ENCODE measurements at places on chromosomes 11 and 22.

DNA sequence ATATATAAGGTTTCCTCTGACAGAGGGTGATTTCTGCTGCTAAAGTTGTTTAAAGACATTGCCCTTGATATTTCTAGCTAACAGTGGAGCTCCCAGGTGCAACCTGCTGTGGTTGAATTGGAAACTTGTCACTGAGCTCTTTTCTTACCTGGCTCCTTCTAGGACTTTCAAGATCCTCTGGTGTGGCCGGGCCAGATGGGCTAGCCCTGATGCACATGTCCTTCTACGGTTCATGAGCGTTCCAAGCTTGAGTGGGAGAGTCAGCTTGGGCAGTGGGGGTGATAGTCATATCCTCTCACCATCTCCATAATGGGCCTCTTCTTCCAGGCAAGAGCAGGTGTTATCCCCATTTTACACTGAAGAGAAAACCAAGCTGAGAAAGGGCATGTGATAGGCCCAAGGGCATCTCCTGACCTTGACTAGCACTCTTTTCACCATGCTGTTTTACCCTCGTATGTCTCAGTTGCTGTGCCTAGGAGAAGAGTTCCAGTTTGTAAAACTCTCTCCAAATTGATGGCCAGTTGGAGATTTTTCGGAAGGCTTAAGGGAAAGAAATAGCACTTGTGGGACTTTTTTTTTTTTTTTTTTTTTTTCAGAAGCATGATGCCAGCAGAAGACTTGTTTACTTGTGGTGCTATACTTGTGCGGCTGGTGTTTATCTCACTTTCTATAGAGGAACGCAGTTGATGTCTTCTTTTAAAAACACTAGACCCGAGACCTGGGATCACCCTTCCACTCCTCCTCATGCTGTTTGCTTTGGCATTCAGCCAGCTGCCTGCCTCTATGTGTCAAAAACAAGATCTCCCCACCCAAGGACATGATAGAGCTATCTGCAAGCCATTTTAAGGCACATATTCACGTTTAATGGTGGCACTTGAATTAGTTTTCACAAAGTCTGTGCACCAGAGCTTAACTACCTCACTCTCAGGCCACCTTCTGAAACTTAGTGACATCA is 32.6 kb downstream of the TEAD1 start:
- no peak for DNase-seq

GRCh38 chr11:36304351-36304750 is 8.3 kb downstream of the PRR5L start:
- peak; percentile 14 for DNase-seq

- no peak for DNase-seq
Observed at GRCh38 chr11:113531083-113531482, 55.9 kb upstream of the DRD2 start.

GRCh38 chr11:90250970-90251369 is 28.1 kb upstream of the CHORDC1 start:
- no peak for DNase-seq

DNA sequence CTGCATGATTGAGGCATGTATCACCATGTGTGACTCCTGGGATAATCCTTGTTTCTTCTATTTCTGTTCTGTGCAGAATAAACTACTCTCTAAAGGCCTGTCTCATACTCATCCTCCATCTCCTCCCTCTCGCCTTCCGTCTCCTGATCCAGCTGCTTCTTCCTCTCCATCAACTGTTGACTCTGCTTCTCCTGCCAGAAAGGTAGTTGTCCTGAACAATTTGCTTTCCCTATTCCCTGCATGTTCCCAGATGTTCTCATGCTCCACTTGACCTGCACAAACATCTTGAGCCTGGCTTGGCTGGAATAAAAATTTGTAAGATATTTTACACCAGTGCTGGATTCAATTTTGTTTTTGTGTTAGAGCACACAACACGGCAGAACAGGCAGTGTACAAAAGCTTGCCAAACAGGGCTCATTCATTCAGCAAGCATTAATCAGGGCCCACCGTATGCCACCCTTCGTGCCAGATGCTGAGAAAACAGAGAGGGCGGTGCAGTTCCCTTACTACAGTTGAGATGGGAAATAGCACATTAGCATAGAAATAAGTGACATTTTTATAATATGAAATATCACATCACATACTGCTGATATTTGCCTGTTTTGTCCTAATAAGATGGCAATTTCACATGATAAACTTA is 133.3 kb upstream of the PARVA start:
- no peak for DNase-seq

DNA sequence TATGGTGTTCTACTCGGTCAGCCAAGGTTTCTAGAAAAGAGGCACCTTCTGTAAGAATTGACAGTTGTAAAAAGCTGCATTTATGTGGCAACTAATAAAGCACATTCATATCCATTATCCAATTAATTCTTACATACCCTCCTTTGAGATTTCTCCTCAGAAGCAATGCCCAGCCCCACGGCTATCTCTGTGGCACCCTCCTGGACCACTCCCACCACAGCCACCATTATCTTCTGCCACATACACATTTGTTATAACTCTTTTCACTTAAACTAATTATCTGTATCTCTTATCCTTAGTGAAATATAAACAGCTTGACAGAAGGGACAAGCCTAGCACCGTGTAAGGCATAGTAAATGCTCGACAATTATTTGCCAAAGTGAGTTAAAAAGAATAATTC is 48.5 kb downstream of the PAK1 start:
- DNase-seq = no peak

DNA sequence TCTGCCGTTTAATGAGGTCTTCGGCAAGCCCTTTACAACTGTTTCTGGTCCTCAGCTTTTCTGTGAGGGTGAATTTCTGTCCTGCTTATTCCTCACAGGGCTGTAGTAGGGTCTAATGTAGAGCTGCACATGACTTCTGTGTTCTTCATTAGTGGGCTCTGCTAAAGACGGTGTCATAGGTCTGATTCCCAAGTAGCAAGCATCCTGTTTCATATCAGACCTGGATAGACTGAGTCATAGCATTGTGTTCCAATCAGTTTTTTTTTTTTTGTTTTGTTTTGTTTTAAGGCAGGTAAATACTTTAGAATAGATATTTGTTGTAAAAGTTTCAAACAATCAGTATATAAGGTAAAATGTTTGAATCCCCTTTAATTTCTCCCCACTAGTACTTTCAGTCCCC is 35.4 kb downstream of the BIRC2 start:
- no peak for DNase-seq

DNA sequence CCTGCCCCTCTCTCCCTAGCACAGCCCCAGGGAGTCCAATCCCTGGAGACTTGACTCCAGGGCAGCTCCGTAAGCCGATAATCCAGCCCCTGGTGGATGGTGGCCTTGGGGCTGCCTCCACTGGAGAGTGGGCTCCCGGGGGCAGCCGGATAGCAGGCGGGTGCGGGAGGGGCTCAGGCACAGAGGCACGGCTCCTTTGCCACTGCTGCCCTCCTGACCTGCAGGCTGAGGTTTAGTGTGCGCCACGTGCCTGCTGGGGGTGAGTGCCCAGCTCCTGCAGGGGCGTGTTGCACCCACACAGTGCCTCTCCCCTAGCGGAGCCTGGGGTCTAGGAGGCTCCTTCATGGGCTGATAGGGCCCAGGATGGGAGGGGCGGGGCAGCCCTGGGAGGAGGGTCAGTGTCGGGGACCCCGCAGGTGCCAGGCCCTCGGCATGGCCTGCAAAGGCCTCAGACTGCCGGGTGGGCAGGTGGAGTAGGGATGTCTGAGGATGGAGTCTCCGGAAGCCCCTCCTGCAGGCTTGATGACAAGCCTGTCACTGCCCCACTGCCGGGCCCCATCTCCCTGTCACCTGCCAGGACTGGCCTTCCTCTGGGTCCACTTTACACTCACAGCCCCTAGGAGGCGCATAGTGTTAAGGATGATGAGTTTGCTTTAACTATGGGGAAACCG is 5.6 kb downstream of the DUSP8 start:
- no peak for DNase-seq

All from GM03348 (cell line).